Epithelial cell of alveolus of lung (primary cell): ENCODE measurements at places on chromosomes 3 and 15. TPM values are rescaled to one million over a fixed set of nuclear protein-coding genes. Genes with fewer than 3 reads are reported as not detected.

ARHGEF26 gene
- 4.6 and 4.7 TPM in 2 replicates for total RNA-seq

MUSTN1 gene
- total RNA-seq: 5.7 TPM in 1 of 2 replicates, not detected in the other

ZNF774 gene
- total RNA-seq: 0.16 and 0.91 TPM in 2 replicates

FOXL2NB gene
- total RNA-seq: 0.78 TPM in 1 of 2 replicates, not detected in the other

PPM1L gene
- total RNA-seq: 2.2 and 3.4 TPM in 2 replicates

ADAMTS17 gene
- 0.26 TPM in 1 of 2 replicates, not detected in the other for total RNA-seq

GUCA1C gene
- total RNA-seq: not detected in 2 replicates

CACNA1D gene
- total RNA-seq: 0.26 and 4.5 TPM in 2 replicates

FBXL2 gene
- 7.1 and 10.0 TPM in 2 replicates for total RNA-seq

SST gene
- total RNA-seq: not detected in 2 replicates

CCK gene
- 3.2 and 5.9 TPM in 2 replicates for total RNA-seq

BRK1 gene
- 117 and 177 TPM in 2 replicates for total RNA-seq

FGF7 gene
- total RNA-seq: 53.8 and 162 TPM in 2 replicates

PIGZ gene
- 0.78 and 4.7 TPM in 2 replicates for total RNA-seq

ROPN1 gene
- total RNA-seq: not detected in 2 replicates

WDR49 gene
- total RNA-seq: 0.13 and 0.48 TPM in 2 replicates

CISH gene
- 2.7 and 3.3 TPM in 2 replicates for total RNA-seq

DAPK2 gene
- total RNA-seq: under 0.01 and 0.78 TPM in 2 replicates

PATL2 gene
- total RNA-seq: not detected in 2 replicates

DUOX1 gene
- not detected in 2 replicates for total RNA-seq

NSUN3 gene
- total RNA-seq: 6.3 and 9.5 TPM in 2 replicates

UACA gene
- total RNA-seq: 17.3 and 56.5 TPM in 2 replicates

NMD3 gene
- 31.9 and 54.6 TPM in 2 replicates for total RNA-seq

GJD2 gene
- not detected in 2 replicates for total RNA-seq
